ENCODE measurements at places on chromosomes 16 and 17. TPM values are rescaled to one million over a fixed set of nuclear protein-coding genes. Genes with fewer than 3 reads are reported as not detected.

DNA sequence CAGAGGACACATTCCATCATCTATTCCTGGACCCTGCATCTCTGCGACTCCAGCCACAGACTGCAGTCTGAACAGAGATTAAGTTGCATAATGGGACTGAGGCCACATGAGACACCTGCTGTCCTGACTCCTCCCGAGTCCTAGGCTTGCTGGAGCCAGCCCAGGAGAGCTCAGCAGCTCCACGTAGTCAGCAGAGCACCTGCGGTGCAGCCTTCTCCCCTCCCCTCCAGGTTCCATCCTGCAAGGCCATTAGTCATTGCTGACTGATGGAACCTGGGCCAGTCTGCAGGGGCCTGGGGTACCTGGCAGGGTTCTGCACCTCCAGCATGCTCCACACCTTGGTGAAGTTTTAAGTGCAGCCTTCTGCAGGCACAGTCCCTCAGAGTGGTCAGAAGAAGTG lies 76.7 kb downstream of the PLD6 start:
- no peaks in the 10 kb centered on the region for H3K27me3 ChIP-seq
- H3K4me3 ChIP-seq: no peak overlapping the region
- H3K4me1 ChIP-seq: peaks cover 33% of the 10 kb centered on the region
- peaks cover 45% of the 10 kb centered on the region for H3K36me3 ChIP-seq
- H3K27ac ChIP-seq: no peak overlapping the region

DNA sequence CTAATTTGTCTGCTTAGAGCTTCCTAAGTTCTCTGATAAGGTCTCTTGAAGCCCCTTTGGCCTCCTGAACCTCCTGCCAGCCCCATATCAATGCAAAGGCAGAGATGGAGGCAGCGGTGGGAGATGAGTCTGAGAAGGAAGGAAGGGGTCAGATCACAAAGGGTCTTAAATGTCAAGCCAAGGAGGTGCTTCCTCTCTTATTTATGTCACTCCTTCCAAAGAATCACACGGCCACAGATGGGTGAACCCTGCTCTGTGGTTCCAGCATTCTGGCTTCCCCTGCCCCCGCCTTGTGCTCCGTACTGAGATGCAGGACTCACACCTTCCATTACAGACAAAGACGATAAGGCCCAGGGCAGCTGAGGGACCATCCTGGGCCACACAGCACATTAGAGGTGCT lies 96.3 kb downstream of the GSG1L start:
- H3K27ac ChIP-seq: no peak overlapping the region
- no peaks in the 10 kb centered on the region for H3K36me3 ChIP-seq
- no peaks in the 10 kb centered on the region for H3K27me3 ChIP-seq
- DNase-seq: no peak

- H3K27me3 ChIP-seq: no peaks in the 10 kb centered on the region
- no peak overlapping the region for H3K4me3 ChIP-seq
- H3K27ac ChIP-seq: no peak overlapping the region
- peaks cover 44% of the 10 kb centered on the region for H3K36me3 ChIP-seq
- DNase-seq: no peak
- H3K4me1 ChIP-seq: peaks cover 6% of the 10 kb centered on the region
Measured at GRCh38 chr16:23495671-23496070, 14.6 kb downstream of the GGA2 start.

- no peaks in the 10 kb centered on the region for H3K27me3 ChIP-seq
- no peaks in the 10 kb centered on the region for H3K36me3 ChIP-seq
- DNase-seq: no peak
- H3K27ac ChIP-seq: no peak overlapping the region
Measured at GRCh38 chr17:50423553-50424159, 2.4 kb upstream of the ACSF2 start.

The ABCA6 gene
- 0.16 TPM for total RNA-seq

- H3K27ac ChIP-seq: no peak overlapping the region
- no peaks in the 10 kb centered on the region for H3K36me3 ChIP-seq
- no peaks in the 10 kb centered on the region for H3K4me1 ChIP-seq
- H3K27me3 ChIP-seq: no peaks in the 10 kb centered on the region
Measured at GRCh38 chr16:48877946-48878345, 268.0 kb upstream of the N4BP1 start.

The TEX19 gene
- total RNA-seq: not detected

The COQ7 gene
- 22.4 TPM for total RNA-seq

DNA sequence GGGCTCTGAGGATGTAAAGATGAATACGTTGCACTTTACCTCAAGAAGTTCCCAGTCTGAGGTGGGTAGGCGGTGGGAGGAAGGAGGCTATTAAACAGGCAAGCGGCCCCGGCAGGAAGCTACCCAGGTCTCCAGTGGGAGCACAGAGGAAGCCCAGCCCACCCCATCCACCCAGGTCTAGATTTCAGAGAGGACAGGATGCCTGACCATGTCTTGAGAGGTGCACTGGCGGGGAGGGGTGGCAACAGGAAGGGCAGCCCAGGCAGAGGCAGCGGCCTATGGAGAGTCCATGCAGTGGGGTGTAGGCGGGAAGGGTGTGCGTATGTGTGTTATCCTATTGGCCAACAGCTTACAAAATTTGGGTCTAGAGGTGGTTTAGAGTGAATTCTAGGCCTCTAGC lies 13.9 kb downstream of the SARM1 start:
- peaks cover 19% of the 10 kb centered on the region for H3K4me1 ChIP-seq
- peak overlapping the region; percentile 96 for H3K4me3 ChIP-seq
- no peaks in the 10 kb centered on the region for H3K27me3 ChIP-seq
- H3K27ac ChIP-seq: no peak overlapping the region

DNA sequence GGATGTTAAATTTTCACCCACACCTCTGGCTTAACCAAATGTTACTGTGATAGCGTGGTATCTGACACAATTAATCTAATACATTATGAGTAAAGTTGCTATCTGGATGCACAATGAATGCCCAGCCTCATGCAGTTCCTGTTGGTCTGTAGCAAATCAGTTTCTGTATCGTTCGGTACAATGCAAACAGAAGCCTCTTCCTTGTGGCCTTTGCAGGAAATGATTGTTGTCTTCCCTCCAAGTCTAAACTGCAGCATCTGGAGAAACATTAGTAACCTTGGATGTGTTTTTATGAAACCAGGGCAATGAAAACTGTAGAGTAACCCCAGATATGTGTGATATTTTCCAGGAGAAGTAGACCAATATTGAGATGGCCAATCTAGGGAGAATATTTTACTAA lies 46.8 kb downstream of the CYB561 start:
- H3K4me1 ChIP-seq: no peaks in the 10 kb centered on the region
- H3K27ac ChIP-seq: no peak overlapping the region
- no peak overlapping the region for H3K4me3 ChIP-seq
- no peaks in the 10 kb centered on the region for H3K36me3 ChIP-seq

The MYL11 gene
- total RNA-seq: 1.9 TPM

DNA sequence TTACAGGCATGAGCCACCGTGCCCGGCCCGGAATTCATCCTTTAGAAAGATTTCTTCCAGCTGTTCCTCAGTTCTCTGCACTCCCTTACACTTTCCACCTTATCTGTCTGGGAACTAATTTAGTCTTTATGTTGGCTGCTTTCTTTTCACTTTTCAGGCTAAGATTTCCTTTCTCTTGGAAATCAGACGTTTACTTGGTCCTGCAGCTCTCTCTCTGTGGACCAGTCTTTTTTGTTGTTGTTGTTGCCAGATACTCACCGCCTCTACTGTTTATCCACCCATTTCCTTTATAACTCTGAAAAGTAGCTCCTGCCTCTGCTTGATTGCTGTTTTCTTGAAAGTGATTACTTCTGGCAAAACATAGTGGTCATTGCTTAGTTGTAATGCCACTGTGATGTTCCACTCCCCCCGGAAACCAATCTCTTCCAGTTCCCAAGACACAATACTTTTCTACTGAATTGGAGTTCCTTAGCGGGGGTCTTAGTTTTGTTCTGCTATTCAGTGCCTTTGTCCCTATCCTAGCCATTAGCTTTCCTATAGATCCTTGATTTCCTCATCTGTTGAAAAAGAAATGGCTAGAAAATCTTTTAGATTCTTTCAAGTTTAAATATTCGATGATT lies 6.2 kb downstream of the NF1 start:
- DNase-seq: no peak
- no peaks in the 10 kb centered on the region for H3K4me1 ChIP-seq

- no peaks in the 10 kb centered on the region for H3K4me1 ChIP-seq
- no peak overlapping the region for H3K27ac ChIP-seq
- H3K36me3 ChIP-seq: no peaks in the 10 kb centered on the region
- DNase-seq: no peak
- no peak overlapping the region for H3K4me3 ChIP-seq
- H3K27me3 ChIP-seq: no peaks in the 10 kb centered on the region
Measured at GRCh38 chr17:6476810-6477179, 32.5 kb downstream of the PIMREG start.

The TAC4 gene
- not detected for total RNA-seq

DNA sequence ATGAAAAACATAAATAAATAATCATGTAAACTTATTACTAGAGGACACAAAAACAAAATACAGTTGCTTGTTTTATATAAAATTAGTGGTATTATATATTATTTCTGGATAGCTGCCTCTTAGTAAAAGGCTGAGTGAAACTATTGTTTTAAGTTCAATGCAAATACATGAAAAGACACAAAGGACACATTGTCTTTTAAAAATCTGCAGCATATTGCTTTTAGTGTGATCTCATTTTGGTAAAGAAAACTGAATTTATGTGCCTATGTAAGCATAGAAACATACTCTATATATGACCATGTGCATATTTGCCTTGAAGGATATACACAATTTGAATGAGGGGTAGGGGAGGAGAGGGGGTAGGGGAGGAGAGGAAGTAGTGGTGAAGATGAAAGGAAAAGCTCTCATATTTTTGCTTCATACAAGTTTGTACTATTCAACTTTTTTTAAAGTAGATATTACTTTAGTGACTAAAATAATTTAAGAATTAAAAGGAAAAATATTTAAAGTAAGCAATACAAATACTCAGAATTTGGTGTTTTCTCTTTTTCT lies 5.8 kb downstream of the ABCA10 start:
- no peaks in the 10 kb centered on the region for H3K36me3 ChIP-seq
- no peak overlapping the region for H3K4me3 ChIP-seq
- no peaks in the 10 kb centered on the region for H3K4me1 ChIP-seq
- H3K27me3 ChIP-seq: no peaks in the 10 kb centered on the region

The PIGW gene
- total RNA-seq: 42.2 TPM

DNA sequence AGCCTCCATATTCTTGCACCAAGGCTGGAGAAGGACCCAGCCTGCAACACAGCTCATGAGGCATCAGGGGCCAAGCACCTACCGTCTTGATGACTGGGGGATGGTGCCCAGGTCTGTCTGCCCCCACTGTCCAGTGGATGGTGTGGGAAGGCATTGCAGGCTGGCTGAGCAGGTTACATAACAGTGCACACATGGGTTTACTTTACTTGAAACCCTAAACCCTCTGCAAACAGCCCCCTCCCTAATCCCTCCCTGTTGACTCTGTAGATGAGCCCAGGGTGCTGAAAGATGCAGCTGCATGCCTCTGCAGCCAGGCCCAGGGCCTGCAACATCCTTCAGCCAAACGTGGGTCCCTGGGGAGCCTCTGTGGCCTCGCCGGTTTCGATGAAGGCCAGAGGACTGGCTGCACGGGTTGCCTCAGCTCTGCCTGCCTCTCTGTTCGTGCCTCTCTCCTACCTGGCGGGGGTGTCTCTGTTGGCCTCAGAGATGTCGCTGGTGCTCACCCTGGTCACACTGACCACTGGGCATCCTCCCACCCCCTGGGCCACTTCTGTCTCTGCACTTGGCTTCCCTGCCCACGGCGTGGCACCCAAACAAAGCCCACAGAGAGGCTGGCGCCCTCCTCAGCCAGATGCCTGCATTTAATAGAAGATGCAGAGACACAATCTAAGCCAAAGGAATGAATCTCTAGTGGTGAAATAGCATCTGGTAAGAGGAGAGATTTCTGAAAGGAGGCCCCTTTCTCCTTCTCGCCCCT lies 95.1 kb downstream of the METRNL start:
- no peak overlapping the region for H3K27ac ChIP-seq
- H3K27me3 ChIP-seq: no peaks in the 10 kb centered on the region
- H3K4me3 ChIP-seq: no peak overlapping the region
- DNase-seq: no peak

The ZNF19 gene
- total RNA-seq: 3.1 TPM

DNA sequence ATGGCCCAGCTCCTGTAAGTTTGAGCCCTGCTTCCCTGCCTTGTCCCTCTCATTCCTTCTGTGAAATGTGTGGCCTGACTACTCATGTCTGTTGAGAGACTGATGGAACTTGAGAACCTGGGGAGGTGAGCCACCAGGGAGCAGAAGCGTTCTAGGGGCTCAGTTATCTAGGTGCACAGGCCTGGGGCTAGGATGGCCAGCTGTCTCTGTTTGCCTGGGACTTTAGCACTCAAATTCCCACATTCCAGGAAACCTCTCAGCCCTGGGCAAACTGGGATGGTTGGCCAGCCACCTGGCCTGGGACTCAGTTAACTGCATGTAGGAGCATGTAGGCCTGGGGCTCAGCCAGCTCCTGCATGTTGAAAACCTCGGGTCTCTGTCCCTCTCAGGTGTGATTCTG lies 9.3 kb upstream of the EPN3 start:
- no peak overlapping the region for H3K4me3 ChIP-seq
- H3K36me3 ChIP-seq: no peaks in the 10 kb centered on the region
- H3K27ac ChIP-seq: no peak overlapping the region
- no peaks in the 10 kb centered on the region for H3K4me1 ChIP-seq
- DNase-seq: no peak

GRCh38 chr17:21119247-21119918 lies 7.4 kb upstream of the DHRS7B start:
- H3K27me3 ChIP-seq: peaks cover 4% of the 10 kb centered on the region
- H3K4me1 ChIP-seq: peaks cover 7% of the 10 kb centered on the region
- H3K27ac ChIP-seq: no peak overlapping the region
- DNase-seq: peak; percentile 55
- H3K36me3 ChIP-seq: no peaks in the 10 kb centered on the region

- peaks cover 9% of the 10 kb centered on the region for H3K36me3 ChIP-seq
- no peak for DNase-seq
Measured at GRCh38 chr17:30506481-30506880, 29.3 kb downstream of the GOSR1 start.

The MT1E gene
- 153 TPM for total RNA-seq

The TBC1D3E gene
- 0.24 TPM for total RNA-seq

DNA sequence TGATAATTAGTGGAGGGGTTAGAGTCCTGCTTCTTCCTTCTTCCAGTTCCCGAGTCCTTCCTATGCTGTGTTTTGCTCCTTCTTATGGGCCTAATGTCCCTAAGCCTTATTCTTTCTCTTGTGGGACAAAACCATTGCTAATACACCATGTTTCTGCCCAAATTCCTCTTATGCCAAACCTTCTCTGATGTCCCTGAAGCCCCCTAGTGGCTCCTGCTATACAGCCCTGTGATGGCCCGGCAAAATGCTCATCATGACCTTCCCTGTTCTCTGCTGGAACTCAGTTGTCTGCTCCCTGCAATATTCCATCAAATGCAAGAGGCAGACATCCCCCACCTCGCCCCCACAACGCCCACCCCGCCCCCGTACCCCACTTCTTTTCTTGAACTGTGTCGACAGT lies 171.6 kb downstream of the CDH11 start:
- no peak for DNase-seq
- no peak overlapping the region for H3K4me3 ChIP-seq
- no peaks in the 10 kb centered on the region for H3K27me3 ChIP-seq
- H3K36me3 ChIP-seq: no peaks in the 10 kb centered on the region
- H3K27ac ChIP-seq: no peak overlapping the region
- H3K4me1 ChIP-seq: no peaks in the 10 kb centered on the region

The MYCBPAP gene
- 0.83 TPM for total RNA-seq

The TTLL6 gene
- not detected for total RNA-seq

GRCh38 chr17:40307001-40307730 lies 1.8 kb upstream of the RARA start:
- no peak overlapping the region for H3K4me3 ChIP-seq
- H3K4me1 ChIP-seq: peaks cover 69% of the 10 kb centered on the region
- no peaks in the 10 kb centered on the region for H3K36me3 ChIP-seq
- DNase-seq: no peak
- no peaks in the 10 kb centered on the region for H3K27me3 ChIP-seq

The CRYM gene
- not detected for total RNA-seq

The PMFBP1 gene
- total RNA-seq: 0.09 TPM

Data from CD8-positive, alpha-beta memory T cell (primary cell).